ENCODE measurements at places on chromosomes 3 and 15.

DNA sequence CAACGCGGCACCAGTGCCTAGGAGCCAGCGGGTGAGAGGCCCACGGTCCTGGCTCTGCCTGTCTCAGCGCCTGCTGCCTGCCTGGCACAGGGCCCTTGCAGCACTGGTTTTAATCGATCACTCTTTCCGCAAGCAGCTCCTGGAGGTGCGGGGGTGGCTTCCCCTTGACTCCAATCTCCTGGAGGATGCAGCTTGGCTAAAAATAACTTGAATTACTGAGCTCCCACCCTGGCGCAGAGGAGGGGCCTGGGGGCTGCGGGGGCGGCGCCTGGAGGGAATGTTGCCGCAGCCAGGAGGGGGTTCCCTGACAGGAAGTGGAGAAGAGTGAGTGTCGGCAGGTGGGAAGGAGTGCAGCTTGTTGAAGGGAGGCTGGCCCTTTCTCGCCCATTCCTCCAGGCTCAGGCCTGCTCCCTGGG, 9.9 kb upstream of the RPL29 start:
- no peak for DNase-seq

- DNase-seq: no peak
These were observed 496.2 kb downstream of the FHIT start for GRCh38 chr3:60755094-60755493.

- DNase-seq: no peak
These were observed 124.0 kb upstream of the EPHA3 start for GRCh38 chr3:88983458-88983857.

DNA sequence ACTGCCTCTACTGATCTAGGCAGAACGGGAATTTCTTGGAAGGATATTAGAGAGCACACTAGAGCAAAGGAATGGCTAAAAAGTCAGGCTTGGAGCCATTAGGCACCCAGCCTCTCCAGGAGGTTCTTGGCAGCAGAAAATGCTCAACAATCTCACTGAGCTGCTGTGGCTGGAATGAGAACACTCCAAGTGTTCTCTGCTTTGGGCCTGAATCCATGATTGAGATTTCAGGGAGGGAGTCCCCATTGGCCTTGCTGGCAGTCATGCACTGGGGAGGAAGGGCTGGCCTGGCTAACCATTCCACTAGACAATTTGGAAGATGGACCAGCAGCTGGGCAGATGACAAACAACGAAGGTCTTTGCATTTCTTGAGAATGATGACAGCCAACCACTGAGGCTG, 362.6 kb downstream of the SHQ1 start:
- DNase-seq: no peak

DNA sequence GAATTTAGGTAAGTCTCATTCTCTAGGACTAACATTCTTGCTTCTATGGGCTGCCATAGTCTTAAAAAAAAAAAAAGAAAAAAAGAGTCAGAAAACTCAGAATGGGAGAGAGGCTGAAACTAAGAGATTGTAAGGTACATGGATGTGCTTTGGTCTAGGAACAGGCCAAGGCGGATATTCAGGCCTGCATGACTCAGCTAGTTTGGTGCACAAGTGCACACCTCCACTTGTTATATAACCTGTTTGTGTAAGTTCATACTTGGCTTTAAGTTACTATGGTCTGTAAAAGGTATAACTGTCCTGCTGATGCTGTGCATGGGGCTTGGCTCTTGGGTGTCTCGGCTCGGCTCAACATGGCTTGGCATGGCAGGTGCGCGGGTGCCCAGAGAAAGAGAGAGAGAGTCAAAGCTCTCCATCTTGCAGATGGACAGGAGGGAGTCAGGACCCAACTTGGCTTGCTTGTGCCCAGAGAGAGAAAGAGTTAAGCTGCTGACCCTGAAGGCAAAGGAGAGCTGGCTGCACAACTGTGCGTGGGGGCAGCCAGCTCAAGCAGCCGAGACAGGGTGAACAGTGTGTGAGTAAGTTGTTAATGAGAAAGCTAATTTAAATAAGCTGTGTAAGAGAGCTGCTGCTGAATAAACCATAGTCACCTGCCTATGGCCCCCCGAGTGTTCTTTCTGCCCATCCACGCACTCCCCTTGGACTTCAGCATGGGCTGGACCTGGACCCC, 31.4 kb upstream of the CHRNB4 start:
- no peak for DNase-seq

DNA sequence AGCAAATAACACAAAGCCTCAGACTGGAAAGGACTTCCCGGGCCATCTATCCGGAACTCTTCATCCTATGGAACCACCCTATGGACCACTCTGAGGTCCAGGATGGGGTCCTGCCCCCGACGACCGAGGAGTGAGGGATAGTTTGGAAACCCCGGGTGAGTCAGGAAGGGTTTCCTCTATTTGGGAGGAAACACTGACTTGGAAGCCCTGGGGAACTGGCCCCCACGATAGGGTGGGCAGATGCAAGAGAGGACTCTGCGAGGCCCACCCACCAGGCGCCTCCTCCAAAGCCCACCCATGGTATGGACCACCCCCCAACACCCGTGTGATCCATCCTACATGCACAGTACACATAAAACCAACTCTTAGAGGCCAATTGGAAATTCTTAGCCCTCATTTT, 69.4 kb downstream of the CPN2 start:
- DNase-seq: no peak

DNA sequence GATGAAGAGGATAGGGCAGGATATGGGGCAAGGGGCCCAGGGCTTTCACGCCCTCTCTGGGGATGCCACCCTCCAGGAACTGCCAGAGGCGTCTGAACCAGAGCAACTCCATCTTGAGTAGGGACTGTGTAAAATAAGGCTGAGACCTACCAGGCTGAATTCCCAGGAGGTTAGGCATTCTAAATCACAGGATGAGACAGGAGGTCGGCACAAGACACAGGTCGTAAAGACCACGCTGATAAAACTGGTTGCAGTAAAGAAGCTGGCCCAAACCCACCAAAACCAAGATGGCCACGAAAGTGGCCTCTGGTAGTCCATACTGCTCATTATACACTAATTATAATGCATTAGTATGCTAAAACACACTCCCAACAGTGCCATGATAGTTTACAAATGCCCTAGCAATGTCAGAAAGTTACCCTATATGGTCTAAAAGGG, 40.7 kb downstream of the HERC1 start:
- no peak for DNase-seq

GRCh38 chr3:153311541-153311940, 149.5 kb downstream of the RAP2B start:
- DNase-seq: no peak
